ENCODE measurements at places on chromosomes 12 and 14.

DNA sequence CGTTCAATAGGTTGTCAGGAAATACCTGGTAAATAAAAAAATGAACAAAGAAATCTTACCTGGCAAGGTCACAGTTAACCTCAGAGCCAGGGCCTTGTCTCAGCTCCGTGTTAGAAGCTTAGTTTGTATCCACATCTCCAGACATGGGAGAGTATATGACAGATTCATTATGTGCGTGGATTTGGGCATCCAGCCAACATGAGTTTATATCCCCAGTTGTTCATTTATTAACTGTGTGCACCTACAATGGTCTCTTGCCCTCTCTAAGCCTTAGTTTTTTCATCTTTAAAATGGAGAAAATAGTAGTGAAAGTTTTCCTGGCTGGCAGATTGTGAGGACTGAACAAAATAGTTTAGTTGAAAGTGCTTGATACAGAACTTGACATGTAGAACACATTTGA lies 437.8 kb downstream of the NPAS3 start:
- DNase-seq, result no peak

DNA sequence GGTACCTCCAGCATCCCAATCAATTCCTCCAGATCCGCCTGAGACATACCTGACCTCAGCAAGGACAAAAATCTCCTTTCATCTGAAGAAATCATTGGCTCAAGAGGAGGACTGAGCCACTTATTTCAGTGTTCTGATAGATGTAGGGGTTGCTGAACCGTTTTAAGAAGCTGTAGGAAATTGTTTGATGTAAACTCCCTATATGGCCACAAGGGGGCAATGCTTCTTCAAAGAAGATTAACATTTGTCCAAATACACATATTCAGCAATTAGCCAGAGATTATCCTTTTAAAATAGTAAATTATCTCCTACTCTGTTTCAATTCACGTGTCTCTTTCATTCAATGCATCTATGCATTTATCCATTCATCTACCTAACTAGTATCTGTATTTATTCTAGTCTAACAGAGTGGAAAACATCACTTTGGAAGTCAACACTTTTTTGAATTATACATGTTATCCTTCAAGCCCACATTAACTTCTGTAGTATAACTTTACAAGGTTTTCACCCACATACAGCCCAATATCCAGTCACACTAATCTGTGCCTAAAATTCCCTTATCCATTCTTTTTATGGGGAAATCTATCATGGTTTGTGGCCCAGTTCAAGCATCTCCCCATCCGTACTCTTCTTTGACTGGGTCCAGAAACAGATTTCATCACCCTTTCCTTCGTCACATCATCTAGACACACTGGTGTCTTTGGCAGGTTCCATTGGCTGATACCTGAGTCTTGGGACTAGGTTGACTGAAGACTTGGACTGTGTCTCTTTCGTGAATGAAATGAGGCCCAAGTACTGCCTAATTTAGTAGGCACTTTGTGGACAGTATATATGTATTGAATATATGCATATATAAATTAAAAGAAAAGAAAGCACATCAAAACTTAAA lies 411.0 kb upstream of the OR4E1 start:
- DNase-seq, result no peak

DNA sequence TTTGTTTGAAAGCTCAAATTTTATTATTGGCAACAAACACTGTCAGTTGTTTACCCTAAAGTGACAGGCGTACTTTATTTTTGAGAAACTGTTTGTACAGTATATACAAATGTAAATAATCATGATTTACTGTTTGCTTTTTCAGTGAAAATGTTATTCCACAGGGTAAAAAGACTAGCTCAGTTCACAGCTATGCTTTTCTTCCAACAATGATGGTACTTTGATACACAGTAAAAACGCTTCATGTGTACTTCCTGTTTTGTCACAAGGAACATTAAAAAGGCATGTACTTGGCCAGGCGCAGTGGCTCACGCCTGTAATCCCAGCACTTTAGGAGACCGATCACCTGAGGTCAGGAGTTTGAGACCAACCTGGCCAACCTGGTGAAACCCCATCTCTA lies 53.7 kb downstream of the MON2 start:
- DNase-seq, result no peak

- no peak for DNase-seq
Observed at GRCh38 chr14:59677771-59678231, 101.2 kb upstream of the CCDC175 start.

GRCh38 chr12:104551-105081 lies 38.0 kb downstream of the IQSEC3 start:
- no peak for DNase-seq

DNA sequence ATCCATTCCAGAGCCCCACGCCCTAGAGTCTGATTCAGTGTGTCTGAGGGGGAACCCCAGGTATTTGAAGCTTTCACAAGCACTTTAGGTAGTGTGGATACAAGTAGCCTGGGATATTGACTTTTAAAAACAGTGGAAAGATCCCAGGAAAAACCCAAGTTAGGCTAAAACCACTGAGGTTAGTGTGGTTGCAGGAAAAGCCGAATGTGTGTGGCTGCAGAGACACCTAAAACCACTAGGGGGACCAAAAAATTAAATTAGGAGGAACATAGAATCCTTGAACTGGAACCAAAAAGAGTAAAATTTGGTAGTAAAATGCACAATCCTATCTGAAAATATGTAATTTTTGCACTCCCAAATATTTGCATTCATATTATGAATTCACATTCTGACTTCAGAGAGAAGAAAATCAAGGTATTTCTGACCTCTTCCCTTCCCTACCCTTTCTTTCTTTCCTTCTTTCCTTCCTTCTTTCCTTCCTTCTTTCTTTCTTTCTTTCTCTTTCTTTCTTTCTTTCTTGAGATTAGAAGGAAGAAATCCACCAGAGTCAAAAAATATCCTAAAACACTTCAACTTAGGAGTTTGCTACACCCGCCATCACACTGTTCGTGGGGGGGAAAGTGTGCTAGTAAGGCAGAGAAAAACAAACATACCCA lies 37.8 kb downstream of the SLCO1A2 start:
- DNase-seq, result no peak

DNA sequence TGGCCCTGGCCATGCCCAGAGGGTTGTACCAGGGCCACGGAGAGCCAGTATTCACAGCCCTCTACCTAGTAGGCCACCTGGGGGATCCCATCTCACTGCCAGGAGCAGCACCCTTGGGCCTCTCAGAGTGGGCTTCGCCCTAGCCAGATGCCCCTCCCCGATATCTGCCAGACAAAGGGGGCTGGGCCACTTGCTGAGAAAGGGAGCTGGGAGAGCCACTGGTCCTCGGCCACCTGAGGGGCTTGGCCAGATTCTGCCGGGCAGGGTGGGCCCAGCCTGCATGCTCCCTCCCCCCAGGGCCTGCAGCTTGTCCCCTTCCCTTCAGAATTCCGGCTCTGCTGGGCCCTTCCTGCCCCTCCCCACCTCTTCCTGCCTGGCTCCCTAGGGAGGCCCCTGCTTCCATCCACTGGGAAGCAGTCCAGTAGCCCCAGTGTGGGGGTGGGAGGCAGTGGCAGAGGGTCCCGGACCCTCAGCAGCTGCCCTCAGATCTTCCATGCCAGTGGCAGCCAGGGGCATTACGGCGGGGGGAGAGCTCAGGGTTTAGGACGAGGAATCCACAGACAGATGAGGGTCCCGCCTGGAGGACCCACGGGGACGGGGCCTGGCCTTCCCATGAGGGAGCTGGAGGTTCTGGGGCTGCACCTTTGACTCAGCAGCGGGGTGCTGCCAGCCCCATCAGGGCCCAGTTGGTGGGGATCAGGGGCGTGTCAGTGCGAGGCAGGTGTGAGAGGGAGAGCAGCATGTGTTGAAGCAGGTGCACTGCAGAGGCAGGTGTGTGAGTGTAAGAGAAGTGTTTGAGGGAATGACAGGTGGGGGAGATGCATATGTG lies 2.4 kb downstream of the CRIP2 start:
- no peak for DNase-seq

GRCh38 chr14:23388996-23389395 lies 12.2 kb downstream of the CMTM5 start:
- DNase-seq, result no peak

DNA sequence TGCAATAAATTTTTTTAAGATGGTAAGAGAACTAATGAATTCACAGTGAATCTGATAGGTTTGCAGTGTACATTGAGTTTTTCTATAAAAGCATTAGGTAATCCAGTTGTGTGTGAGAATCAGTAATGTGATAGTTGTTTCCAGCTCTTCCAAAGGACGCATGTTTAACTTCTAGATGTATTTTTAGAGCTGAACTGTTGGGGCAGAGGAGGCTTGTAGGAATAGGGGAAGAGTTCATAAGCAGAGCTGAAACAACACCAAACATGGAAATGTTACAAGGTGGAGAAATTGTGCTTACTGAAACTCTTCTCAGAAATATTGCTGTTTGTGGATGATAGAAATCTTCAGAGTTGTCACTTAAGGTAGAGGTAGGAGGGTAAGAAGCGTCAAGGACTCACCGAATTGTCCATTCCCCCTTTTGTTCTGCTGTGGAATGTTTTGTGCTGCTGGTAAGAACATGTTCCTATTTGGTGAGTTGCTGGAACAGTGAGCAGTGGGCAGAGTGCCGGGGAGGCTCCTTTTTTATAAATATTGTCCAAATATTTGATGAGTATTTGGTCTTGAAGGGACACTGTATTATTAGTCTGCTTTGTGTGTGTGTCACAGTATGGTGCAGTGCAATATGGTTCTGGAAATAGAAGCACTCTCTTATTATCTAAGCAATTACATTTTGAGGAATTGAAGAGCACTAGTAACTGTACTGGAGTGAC lies 76.7 kb downstream of the ANO6 start:
- DNase-seq, result no peak

DNA sequence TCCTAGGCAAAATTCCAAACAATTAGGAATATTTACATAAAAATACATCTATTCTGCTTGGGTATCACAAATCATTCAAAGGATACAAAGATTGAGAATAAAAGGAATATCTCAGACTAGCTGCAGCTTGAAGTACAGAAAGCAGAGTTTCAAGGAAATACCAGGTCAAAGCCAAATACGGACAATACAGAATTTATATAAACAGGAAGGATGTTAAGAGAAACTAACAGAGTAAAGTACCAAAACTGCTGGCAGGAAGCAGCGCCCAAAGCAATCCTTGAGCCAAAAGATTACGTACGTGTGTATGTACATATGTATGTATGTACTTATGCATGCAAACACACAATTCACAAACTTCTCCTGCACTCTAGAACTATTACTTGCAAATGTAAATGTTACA lies 86.6 kb downstream of the PPP1R12A start:
- no peak for DNase-seq

DNA sequence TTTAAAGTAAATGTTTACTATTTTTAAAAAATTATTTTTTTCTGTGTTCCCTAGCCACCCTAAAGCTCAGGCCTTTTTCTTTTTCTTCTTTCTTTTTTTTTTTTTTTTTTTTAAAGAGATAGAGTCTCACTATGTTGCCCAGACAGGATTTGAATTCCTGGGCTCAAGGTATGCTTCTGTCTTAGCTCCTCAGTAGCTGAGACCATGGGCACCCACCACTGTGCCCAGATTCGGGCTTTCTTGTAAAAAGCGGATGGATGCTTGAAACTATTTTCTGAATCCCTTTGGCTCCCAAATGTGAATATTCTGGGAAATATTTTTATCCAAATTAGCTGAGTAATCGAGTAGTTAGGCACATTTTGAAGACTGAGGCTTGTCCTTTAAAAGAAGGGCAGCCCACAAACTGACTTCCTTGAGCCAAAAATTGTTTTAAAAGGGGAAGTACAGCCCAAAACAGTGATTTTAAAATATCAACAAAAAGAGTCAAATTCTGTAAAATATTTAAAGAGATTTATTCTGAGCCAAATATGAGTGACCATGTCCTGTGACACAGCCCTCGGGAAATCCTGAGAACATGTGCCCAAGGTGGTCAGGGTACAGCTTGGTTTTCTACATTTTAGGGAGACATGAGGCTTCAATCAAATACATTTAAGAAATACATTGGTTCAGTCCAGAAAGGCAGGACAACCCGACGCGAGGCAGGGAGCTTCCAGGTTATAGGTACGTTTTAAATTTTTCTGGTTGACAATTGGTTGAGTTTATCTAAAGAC lies 28.8 kb upstream of the HIGD1C start:
- DNase-seq, result no peak

- no peak for DNase-seq
Observed at GRCh38 chr14:92524602-92525185, 11.1 kb downstream of the RIN3 start.

- DNase-seq, result no peak
Observed at GRCh38 chr12:67362526-67362925, 93.4 kb downstream of the CAND1 start.

DNA sequence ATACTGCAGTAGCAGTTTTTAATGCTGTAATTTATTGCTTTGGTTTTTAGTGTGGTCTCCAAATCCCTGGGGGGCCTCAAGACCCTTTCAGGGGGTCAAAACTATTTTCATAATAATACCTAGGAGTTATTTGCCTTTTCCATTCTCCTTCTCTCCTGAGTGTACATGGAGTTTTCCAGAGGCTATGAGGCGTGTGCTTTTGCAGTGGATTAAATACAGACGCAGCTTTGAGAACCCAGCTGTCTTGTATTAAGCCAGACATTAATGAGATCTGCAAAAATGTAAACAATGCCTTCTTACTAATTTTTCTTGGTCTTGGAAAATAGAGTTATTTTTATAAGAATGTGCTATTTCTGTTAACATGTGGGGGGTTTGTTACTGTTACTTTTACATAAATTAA lies 68.6 kb downstream of the SLC25A47 start:
- no peak for DNase-seq

GRCh38 chr14:104011824-104012517 lies 69.6 kb upstream of the RD3L start:
- no peak for DNase-seq

GRCh38 chr12:58310368-58310767 lies 369.0 kb downstream of the ATP23 start:
- no peak for DNase-seq

- DNase-seq, result no peak
Observed at GRCh38 chr14:101900253-101900652, 64.1 kb upstream of the DYNC1H1 start.

- no peak for DNase-seq
Observed at GRCh38 chr14:72290241-72290640, 358.0 kb downstream of the RGS6 start.

GRCh38 chr14:103449634-103450161 lies 64.5 kb downstream of the MARK3 start:
- no peak for DNase-seq

GRCh38 chr14:24297190-24297964 lies 2.2 kb downstream of the DHRS1 start:
- no peak for DNase-seq

- DNase-seq, result no peak
Observed at GRCh38 chr12:123853396-123854070, 91.4 kb downstream of the DNAH10 start.

DNA sequence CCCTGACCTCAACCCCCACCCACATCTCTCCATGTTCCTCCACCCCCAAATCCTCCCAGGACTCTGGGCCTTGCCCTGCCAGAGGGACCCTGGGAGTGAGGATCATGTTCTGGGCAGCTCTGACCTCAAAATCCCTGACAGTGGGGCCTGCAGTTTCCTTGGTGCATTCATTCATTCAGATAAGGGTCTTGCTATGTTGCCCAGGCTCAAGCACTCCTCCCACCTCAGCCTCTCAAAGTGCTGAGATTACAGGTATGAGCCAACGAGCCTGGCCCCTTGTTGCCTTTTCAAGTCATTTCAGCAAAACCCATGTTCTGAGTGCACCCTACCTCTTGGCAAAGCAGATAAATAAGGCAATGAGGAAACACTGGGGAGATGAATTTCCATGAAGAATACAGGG lies 29.6 kb downstream of the ARL6IP4 start:
- DNase-seq, result no peak

Data from nucleus accumbens (tissue), 56 donors.